Motor neuron (in vitro differentiated cells): ENCODE measurements at places on chromosomes 7 and 10.
A peak's percentile ranks its signal among the peaks of the same experiment; 100 is the strongest.

GRCh38 chr10:46094931-46095750 lies 49.1 kb upstream of the MSMB start:
- no peak for ATAC-seq

DNA sequence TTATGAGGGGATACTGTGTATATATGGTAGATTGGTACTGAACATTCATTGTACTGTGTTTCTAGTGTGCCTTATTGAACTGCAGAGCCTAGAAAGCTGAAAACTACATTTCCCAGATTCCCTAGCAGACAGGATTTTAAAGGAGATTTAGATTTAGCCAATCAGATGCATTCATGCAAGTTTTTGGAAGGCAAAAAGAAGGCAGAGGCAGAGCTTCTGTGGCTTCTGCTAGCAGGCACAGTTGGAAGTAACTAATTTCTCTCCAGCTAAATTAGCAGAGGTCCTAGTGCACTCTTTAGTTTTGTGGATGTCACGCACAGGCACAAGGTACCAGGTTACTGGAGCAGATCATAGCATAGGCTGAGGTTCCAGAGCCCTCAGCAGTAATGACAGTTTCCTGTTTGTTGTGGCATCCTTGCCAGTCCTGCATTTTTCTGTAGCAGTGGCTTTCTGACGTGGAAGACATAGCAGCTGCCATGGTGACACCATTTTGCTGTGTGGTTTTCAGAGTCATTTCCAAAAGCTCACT lies 83.7 kb upstream of the CCDC71L start:
- ATAC-seq, result no peak

DNA sequence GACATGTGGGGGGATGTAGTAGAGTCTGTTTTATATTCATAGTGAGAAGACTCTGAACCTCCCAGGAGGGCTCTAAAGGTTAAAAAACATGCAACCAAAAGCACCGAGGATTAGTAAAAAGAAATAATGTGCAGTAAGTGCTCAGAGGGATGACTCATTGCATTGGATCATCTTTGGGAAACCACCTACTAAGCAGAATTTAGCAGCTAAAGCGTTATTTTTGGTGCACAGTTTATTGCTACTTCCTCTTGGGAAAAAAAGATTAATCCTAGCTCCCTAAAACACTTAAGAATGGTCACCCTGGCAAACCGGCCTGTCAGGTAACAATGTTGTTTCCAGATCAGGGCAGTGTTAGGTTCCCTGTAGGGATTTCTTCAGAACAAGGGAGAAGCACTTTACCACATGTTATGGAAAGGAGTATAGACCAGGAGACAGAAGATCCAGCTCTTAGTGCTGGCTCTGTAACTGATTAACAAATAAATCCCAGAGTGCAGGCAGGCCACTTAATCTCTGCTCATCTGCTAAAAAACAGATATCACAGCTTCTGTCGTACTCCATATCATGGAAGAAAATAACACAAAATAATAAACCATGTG lies 44.8 kb upstream of the FAM133B start:
- peak; percentile 57 for ATAC-seq

DNA sequence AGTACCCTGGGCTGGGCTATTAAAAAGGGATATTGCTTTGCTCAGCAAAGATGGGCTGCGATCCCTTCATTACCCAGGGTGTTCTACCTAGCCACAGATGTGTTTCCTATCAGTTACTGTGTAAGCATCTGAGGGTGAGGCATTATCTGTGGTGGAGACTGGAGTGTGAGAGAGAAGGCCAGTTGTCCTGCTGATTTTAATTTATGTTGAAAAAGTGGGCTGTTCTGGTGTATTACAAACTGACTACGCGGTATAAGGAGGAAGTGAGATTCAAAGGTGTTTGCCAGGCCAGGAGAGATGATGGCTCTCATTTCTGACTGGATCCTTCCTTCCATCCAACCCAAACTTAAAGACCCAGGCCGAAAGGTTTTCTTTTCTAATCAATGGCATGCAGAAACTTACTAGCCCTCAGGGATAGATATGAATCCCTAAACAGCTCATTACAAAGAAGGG lies 7.6 kb downstream of the TCF7L2 start:
- no peak for ATAC-seq

DNA sequence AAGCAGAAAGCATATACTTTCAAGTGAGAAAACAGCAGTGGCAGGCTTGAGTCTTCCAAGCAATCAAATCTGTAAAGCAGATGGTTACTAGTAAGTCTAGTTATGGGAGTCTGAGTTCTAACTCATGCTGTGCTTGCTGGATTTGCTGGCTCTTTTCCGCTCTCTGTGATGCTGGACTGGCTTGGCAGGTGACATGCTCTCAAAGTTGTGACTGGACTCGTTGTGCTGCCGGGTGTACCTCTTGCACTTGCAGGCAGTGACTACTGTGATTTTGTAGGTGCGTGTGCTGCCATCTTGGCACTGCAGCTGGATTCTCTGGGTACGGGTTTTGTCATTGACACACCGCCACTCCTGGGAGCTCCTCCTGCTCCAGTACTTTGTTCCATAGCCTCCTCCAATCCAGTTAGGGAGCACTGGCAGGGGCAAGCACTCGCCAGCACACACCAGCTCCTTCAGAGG lies 3.1 kb downstream of the SOSTDC1 start:
- ATAC-seq, result no peak

GRCh38 chr7:154836021-154836448 lies 166.9 kb downstream of the PAXIP1 start:
- no peak for ATAC-seq

DNA sequence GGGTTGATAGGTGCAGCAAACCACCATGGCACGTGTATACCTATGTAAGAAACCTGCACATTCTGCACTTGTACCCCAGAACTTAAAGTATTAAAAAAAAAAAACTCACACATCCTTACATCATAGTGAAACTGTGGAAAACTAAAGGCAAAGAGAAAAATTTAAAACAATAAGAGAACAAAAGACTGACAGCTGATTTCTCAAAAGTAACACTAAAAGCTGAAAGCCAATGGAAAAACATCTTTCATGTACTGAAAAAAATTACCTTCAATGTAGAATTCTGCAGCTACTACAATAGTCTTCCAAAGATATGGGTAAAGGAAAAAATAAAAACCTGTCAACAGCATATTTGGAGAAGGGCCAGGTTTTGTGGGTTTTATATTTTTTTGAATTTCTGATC lies 729.1 kb upstream of the NRP1 start:
- no peak for ATAC-seq

GRCh38 chr10:104299031-104299904 lies 30.3 kb downstream of the GSTO2 start:
- ATAC-seq, result no peak

DNA sequence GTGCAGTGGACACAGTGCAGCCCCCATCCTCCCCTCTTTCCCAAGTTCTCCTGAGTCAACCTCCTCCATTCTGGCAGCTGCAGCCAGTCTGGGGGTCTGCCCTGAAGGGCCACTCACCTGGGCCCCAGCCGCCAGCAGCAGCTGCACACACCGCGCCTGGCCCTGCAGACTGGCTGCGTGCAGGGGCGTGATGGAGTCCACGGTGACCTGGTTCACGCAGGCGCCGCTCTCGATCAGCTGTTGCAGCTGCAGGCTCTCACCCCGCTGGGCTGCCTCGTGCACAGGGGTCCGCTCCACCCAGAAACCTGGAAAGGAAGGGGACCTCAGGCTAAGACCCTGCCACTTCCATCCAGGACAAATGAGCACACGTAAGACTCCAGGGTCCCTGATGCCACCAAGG lies 13.6 kb downstream of the ASB13 start:
- no peak for ATAC-seq

DNA sequence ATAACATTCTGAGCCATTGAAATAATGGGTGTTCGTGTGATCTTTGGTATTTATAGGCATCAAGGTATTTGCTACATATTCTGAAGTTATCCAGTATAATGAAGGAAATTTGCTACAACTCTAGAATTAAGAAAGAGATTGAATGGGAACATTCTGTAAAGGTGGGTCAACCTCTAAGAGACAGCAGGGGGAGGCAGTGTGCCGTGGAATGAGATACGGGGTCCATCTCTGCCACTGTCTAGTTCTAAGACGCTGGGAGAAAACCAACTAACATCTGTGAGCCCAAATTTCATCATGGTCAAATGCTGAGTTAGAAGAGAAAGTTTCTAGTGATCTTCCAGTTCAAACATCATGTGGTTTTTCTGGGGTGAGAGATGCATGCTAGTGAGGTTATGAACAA lies 368.9 kb downstream of the SORCS1 start:
- ATAC-seq, result peak; percentile 93

DNA sequence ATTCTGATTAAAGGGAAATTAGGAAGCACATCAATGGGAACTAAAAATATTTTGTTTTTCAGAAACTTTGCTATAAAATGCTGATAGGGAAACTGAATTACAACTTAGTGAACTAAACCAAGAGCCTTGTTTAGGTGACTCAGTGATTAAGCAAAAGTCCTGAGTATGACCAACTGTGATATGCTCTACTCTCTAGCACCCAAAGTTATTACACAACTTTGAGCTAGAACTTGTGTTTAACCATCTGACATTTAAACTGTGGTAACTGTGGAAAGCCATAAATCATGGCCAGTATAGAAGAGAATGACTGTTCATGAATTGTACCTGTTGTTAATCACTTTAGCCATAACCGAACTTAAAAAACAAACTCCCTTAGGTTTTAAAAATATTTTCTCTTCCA lies 127.4 kb downstream of the ZNF365 start:
- no peak for ATAC-seq

DNA sequence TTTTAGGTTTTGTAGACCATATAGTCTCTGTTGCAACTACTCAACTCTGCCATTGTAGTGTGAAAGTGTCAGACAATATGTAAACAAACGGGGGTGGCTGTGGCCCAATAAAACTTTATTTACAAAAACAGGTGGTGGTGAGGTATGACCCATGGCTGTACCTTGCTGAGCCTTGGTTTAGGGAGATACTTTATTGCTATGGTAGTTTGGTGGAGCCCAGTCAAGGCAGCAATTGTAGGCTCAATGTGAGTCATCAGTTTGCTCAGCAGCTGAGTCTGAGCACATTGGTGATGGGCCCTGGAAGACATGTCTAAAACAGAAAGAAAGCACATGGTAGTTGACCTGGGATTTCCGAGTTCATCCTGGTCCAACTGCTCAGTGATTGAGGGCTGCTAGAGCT lies 242.5 kb downstream of the REEP3 start:
- ATAC-seq, result no peak

DNA sequence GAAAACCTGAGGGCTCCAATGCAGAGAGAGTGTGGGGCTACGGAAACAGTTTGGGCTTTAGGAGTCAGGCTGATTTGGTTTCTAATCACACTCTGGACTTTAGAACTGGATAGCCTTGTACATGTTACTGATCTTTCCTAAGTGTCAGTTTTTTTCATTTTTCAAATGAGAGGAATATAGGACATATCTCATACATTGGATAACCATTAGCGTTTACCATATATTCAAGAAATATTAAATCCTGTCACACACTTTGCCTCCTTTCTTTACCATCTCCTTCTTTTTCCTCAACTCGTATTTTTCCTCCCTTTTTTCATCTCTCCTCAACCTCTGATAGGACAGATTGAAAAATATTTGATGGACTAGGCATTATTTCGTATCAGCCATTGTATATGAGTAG lies 885.7 kb downstream of the LRMDA start:
- ATAC-seq, result no peak

GRCh38 chr7:79922894-79923293 lies 211.7 kb upstream of the GNAI1 start:
- no peak for ATAC-seq

- peak; percentile 27 for ATAC-seq
Measured at GRCh38 chr7:36661135-36661840, 63.0 kb downstream of the AOAH start.

DNA sequence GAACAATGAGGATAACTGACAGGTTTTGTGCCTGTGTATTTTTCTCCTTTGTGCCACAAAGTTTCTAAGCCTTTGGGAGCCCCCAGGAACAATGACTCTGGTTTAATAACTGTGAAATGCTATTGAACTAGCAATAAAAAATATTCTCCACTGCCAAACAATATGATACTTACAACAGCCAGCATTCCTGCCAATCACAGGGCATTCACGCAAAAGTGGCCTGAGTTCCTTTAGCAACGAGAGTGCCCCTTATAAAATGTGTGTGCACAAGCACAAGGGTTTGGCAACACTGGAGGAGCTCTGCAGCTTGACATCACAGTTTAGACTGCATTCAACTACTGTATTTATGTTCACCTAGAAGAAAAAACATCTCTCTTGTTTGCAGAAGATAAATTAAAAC lies 412.9 kb upstream of the NFE2L3 start:
- no peak for ATAC-seq

- no peak for ATAC-seq
Measured at GRCh38 chr7:101258243-101258731, 13.4 kb upstream of the FIS1 start.

GRCh38 chr7:127689194-127689772 lies 37.3 kb downstream of the SND1 start:
- no peak for ATAC-seq

DNA sequence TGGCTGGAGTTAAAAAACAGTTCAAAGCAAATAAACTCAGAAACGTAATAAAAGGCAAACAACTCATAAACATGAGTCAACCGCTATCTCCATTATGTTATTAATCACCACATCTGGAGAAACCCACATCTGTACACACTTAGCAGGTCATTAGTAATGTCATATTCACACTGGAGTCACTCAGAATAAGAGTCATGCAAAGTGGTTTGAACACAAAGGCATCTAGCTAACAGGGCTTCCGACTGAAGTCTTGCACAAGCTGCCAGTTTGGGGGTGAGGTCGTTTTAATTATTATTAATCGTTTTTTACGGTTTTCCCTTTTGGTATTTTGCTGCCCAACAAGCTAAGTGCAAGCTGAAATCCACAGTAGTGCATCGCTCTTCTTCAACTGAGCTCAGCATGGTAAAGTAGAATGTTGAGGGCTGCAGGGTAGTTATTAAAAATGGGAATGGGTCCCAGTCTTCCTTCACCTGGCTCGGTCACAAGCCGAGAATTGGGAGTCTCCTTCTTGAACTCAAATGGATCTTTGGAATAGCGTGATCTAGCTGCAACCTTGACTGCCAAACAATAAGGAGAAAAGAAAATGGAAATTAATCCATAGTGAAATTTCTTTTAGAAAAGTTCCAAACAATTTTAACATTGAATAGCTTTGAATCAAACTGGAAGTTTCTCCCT lies 663.5 kb downstream of the KCNMA1 start:
- ATAC-seq, result no peak

GRCh38 chr7:146359176-146359575 lies 242.6 kb downstream of the CNTNAP2 start:
- ATAC-seq, result no peak

- ATAC-seq, result peak; percentile 49
Measured at GRCh38 chr7:128833148-128833945, 3.1 kb downstream of the FLNC start.
